Gastroesophageal sphincter (tissue), 4 donors: ENCODE measurements at places on chromosomes 1 and 21. TPM values are rescaled to one million over a fixed set of nuclear protein-coding genes. Genes with fewer than 3 reads are reported as not detected.

DNA sequence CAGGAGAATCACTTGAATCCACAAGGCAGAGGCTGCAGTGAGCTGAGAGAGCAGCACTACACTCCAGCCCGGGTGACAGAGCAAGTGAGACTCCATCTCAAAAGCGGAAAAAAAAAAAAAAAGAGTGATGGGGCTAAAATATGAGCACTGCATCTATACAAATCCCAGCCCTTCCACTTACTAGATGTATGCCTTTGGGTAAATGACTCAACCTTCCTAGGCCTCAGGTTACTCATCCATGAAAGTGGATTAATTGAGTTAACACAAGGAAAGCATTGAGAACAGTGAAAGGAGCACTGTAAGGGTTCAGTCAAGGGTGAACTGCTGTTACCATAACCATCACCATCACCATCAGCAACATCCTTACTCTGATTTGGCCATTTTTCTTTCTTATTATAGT, 226.4 kb upstream of the C8B start:
- no peak for ATAC-seq

DNA sequence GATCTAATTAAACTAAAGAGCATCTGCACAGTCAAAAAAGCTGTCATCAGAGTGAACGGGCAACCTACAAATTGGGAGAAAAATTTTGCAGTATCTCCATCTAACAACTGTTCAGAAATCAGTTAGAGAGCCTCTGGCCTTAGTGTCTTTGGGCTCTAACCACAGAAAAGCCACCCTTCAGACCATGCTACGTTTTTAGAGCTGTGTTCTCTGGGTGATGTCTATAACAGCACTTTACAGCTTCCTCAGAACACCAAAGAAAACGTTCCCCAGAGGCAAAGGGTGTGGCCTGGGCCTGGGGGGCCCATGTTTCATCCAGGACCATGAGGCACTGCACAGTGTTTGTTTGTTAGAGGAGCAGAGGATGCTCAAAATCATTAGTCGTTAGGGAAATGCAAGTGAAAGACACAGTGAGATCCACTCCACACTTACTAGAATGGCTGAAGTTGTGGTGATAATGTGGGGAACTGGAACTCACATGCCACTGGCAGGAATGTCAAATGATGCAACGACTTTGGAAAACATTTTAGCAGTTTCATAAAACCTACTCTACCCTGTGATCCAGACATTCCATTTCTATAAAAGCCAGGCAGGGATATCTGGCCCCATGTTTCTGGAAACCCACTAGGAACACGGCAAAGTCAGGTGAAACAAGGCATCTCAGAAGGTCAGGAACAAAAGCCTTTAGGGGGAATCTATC, 250.4 kb upstream of the HOOK1 start:
- ATAC-seq, result peak; percentile 28

GRCh38 chr1:11158720-11159321, 30.3 kb upstream of the ANGPTL7 start:
- ATAC-seq, result peak; percentile 58

DNA sequence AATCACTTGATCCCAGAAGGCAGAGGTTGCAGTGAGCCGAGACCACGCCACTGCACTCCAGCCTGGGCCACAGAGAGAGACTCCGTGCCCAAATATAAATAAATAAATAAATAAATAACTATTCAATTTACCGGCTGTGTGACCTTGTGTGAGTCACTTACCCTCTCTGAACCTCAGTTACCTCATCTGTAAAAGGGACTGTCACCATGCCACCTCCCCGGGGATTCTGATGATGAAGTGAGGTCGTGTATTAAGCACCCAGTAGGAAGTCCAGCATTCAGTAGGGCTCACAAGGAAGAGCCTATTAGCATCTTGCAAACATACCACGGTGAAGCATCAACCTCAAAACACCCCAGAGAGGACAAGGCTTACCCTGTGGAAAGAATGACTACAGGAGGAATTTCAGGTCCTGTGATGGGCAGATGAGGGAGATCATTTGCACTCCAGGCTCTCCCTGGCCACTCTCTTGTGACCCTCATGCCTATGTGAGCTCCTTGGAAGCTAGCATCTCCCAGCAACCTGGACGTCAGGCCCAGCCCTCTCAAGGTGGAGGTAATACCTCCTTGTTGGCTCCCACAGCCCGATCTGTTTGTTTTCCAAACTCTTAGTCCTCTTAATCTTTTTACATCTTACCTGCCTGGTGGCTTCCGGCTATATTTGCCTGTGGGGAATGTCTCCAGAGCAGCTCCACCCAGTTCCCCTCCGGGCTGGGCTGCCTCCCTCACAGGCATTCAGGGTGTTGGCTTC, 7.6 kb upstream of the C1QA start:
- no peak for ATAC-seq

DNA sequence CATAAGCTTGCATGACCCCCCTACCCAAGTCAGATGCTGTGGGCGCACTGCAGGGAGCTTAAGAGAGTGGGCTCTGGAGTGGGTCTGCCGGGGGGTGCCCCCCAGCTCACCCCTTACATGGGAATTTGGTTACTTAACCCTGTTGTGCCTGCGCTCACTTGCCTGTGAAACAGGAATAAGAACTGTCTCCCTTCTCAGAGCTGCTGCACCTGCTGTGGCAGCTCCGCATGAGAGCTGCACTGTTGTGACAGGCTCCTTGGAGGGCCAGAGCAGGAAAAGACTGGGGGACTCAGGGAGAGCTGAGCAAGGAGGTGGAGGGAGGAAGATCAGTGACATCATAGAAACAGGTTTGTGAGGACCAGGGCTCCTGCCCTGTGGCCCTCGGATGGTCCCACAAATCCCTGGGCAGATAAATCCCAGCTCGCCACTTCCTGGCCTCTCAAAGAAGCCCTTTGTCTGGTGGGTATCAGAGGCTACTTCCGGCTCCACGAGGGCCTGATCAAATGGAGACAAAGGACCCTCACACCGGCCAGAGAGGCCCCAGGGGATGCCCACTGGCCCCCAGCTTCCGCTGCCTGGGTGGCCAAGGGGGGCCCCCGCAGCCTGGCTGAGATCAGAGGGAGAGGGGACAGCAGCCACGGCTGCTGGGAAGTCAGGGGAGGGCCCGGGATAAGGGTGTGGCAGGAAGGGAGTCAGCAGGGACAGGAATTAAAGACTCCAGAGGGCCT, 28.9 kb upstream of the LAPTM5 start:
- ATAC-seq, result no peak

- no peak for ATAC-seq
These were observed 6.9 kb downstream of the DTL start for GRCh38 chr1:212042436-212042835.

DNA sequence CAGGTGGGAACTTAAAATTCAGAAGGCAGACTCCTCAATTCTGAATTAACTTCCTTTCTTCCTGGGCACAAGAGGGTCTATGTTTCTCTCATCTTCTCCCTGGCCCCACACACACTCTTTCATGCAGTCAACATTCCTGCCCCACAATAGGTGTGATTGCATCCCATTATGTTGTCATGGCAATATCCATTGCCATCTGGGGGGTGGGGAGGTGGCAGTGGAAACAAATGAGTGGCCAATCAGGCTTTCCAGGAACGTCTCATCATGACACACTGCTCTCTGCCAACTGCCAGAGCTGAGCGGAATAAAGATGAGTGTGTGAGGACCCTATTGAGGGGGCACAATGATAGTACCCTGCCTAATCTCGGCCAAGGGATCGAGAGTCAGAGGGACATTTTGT, 80.4 kb downstream of the KCND3 start:
- no peak for ATAC-seq

DNA sequence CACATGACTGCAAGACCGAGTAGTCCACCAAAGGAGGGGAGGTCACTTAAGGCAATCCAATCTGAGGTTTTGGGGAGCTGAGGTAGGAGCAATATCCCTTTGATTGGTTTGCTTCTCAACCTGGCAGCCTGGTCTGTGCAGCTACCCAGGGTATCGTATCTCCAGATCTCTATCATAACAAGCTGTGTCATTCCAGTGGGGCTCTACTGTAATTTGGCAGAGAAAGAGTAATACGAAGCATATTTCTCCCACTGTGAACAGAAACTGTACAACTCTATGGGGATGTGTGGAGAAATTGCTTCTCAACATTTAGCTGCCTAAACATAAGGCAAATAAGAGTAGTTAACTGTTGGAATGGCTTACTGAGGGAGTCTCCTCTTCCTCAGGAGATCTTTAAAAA, 20.6 kb downstream of the CD101 start:
- no peak for ATAC-seq

DNA sequence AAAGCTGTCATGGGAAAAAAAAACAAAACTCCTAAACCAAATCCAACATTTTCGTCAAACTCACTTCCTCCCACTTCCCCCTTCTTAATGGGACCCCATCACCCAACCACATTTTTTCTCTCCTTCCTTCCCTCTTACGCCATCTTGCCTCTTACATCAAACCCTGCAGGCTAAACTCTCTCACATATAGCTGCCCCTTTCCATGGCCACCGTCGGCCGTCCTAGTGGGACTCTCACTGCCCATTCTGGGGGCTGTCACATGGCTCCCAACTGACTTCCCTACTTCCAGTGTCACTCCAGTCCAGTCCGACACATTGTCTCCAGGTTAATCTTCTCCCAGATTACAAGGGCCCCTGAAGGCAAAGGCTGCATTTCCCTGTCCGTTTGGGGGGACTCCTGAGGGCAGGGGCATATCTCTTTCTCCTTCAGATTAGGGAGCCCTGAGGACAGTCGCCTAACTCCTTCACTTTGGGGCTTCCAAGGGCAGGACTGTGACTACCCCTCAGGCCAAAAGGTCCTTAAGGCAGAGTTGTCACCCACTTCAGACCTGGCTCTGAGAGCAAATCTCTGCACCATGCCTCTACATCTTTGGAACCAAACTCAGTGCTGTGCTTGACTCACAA, 658 bp downstream of the UBXN11 start:
- no peak for ATAC-seq

DNA sequence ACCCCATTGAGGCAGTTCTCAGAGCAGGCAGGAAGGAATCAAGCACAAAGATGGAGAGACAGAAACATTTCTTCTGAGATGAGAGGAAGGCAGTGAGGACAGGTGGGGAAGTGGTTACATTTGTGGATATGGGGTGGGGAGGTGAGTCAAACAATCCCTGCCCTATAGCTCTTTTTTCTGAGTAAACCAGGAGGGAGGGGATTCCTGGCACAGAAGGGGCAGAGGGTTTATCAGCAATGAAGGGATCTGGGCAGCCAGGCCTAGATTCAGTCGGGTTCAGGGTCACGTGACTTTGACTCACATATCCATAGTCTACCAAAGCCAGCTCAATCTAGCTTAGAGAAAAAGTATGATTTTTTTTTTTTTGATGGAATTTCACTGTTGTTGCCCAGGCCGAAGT, 15.7 kb upstream of the PHC2 start:
- ATAC-seq, result no peak

GRCh38 chr1:182688436-182689205, 4.2 kb upstream of the RGS8 start:
- no peak for ATAC-seq

DNA sequence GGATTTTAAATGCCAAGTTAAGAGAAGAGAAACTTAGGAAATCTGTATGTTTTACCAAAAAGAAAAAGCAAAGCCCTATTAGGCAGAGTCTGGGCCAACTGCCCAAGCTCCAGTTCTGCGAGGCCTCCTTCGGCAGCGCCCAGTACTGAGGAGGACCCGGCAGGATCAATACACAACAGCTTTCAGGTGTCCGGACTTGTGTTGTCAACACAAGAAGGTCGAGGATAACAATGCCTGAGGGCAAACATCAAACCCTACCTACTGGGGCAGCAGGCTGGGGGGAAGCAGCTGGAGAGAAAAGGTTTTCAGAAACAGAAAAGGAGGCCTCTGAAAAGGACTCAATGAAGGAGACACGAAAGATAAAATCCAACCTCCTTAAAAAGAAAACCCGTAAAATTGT, 98.1 kb upstream of the GJB5 start:
- no peak for ATAC-seq

DNA sequence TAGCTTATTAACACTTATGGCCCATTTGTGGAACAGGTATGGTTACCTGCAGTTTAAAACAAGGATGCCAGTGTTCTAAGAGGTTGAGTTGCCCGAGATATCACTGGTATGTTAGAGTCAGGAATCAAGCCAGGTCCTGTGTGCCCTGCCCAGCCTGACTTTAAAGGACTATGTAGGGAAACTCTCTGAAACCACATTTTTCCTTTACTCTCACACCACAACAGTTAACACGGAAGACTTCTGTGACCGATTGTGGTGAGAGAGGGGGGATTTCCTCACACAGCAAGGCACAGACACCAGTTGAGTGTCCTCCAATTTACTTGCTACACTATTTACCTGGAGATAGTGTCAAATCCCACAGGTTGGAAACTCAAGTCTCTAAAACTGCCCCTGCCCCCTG, 47.8 kb downstream of the UCK2 start:
- no peak for ATAC-seq

GRCh38 chr1:155218854-155219591, 10.5 kb downstream of the MTX1 start:
- ATAC-seq, result peak; percentile 60

DNA sequence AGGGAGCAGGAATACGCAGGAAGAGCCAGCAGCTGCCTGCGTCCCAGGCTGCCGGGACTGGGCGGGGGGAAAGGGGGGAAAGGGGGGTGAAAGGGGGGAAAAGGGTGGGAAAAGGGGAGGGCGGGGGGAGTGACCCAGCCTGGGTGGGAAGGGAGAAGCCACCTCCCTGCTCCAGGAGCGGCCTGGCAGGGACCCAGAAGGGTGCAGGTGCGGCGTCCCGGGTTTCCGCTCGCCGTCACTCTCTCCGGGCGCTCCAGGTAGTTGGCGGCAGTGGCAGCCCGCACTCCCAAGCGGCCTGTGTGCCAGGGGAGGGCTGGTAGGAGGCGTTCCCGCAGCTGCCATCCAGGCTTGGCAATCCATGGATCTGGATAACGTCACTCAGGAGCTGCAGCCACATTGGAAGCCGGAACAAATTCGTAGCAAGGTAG, 141.0 kb upstream of the NGF start:
- ATAC-seq, result no peak

DNA sequence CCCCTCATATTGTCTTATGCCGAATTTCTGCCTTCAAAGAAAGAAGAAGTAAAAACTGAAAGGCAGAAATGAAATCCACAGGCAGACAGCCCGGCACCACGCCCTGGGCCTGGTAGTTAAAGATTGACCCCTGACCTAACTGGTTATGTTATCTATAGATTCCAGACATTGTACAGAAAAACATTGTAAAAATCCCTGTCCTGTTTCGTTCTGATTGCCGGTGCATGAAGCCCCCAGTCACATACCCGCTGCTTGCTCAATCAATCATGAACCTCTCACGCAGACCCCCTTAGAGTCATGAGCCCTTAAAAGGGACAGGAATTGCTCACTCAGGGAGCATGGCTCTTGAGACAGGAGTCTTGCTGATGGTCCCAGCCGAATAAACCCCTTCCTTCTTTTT, 49.3 kb downstream of the JMJD4 start:
- no peak for ATAC-seq

CELA3A gene
- not detected for total RNA-seq

COL6A2 gene
- total RNA-seq, result 720 TPM

RHBDL2 gene
- total RNA-seq, result 1.2 TPM

DPYD gene
- 31.2 TPM for total RNA-seq

DMRTA2 gene
- 1.2 TPM for total RNA-seq

MRPL37 gene
- 54.6 TPM for total RNA-seq

NBPF6 gene
- total RNA-seq, result not detected

RPE65 gene
- total RNA-seq, result not detected

NR1I3 gene
- not detected for total RNA-seq

RNF207 gene
- 3.0 TPM for total RNA-seq
